ENCODE measurements at places on chromosomes 12 and 14.

DNA sequence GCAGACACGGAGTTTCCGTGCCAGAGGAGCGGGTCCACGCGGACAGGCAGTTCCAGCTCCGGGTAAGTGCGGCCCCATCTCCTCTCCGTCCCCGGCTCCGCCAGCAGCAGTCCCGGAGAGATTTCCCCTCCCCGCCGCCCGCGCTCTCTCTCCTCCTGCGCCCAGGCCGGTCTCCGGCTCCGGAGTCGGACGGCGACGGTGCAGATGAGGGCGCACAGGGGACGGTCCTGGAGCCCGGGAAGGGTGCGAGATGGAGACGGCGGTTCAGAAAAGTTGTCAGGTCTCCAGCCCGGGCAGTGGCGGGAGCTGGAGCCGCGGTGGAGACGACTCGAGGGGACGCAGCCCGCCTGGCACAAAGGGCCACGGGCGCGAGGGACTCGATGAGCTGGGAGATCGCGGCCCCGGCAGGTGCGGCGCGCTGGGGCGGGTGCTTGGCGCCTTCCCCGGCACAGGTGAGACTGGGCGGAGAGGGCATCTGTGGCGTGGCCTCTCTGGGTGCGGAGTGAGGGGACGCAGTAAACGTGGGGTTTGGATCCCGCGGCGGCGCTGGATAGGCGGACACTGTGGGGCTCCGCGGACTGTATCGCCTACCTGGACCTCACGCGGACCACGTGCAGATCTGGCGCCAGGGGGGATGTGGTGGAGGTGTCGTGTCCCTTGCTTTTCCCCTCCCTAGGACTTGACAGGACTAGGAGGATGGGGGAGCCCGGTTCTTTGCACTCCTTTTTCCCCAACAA is 1540.3 kb upstream of the TMEM132C start:
- no peak for DNase-seq

DNA sequence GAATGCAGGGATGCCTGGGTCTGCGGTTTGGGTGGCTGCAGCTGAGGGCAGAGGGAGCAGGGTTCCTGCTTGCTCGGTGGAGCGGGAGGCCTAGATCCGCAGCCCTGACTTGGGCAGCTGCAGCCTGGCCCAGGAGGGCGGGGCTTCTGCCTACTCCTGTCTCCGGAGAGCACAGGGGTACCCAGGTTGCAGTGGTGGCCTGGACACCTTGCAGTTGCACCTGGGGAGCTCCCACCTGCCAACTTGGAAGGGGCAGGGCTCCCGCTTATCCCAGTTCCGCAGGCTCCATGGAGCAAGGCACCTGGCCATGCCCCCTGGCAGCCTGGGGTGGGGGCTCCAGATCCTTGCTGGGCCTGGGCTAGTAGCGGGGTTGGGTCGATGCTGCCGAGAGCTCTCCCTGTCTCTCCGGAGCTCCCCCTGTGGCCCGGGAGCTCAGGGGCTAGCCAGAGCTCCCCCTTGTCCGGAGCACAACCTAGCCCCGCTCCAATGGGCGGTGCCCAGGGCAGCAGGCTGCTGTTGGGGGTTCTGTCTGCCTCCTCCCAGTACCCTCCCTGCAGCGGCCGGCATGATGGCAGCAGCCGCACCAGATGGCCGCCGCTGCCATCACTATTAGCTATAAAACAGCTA is 136.4 kb downstream of the PTPRR start:
- no peak for DNase-seq

DNA sequence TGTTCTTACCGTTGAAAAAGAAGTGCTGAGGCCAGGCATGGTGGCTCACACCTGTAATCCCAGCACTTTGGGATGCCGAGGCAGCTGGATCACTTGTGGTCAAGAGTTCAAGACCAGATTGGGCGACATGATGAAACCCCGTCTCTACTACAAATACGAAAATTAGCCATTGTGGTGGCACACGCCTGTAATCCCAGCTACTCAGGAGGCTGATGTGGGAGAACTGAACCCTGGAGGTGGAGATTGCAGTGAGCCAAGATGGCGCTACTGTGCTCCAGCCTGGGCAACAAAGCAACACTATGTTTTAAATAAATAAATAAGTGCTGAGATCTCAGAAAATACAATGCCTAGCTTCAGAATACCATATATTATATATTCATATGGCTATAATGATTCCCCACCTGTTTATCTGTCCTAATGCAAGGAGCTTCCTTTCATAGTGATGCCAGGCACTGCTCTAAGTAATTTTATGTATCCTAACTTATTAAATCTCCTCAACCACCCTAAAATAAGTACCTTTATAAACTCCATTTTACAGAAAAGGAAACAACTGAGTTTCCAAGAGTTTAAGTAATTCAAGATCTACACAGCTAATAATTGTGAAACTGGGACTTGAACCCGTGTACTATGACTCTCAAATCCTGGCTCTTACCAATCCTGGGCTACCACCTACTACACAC is 7.3 kb downstream of the PHLDA1 start:
- DNase-seq: no peak

GRCh38 chr12:22414742-22415141 is 80.2 kb upstream of the ST8SIA1 start:
- no peak for DNase-seq

Data from amniotic epithelial cell (primary cell).